Activated CD4-positive, alpha-beta T cell treated with anti-CD3 and anti-CD28 coated beads, Interleukin-2, Interleukin-4, amounts not matched to agents 100 ng/mL and 50 ng/mL, durations not matched to agents 16 hours and 8 hours (primary cell): ENCODE measurements at places on chromosomes 7 and 10.

DNA sequence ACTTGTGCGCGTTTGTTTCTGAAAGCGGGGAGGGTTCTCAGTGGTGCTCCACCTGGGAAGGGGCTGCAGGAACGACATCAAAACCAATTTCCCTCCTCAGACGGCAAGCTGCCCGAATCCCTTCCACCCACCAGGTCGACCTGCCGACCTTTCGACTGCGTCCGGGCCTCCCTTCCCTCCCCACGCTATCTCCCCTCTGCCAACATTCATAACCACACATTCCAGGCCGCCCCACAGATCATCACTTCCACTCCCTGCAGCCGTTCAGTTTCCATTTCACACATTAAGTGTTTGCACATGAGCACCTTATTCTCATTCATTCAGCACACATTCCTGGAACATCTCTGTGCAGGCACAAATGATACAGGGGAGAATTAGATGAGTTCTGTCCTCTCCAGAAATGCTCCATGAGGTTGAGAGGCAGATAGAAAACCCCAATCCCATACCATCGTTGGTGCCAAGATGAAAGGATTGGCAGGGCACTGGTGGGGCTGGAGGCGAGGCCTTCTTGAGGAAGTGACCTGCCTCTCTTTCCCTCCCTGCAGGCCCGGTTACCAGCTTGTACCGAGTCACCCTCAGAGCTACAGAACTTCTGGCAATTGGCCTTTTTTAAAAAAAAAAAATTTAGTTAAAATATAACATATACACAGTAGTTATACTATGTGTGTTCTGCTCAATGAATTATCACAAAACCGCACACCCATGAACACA lies 70.0 kb downstream of the MINDY4 start:
- no peak for DNase-seq

DNA sequence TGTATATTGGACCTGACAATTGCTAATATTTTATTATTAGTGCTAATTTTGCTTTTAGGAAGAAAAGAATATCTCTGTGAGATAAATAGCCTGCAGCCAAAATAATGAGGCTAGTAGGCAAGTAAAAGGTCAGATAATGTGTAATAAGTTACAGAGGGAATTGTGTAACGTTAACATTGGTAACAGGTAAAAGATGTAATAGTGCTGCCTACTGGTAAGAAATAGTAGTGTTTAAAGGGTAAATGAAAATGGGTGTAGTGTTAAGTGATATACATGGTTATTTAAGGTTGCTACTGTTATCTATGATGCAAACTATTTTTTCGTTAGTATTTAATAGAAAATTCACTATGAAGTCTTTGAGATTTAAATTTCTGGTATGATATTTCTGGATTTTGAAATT lies 9.2 kb upstream of the FOXP2 start:
- DNase-seq = peak; percentile 4

DNA sequence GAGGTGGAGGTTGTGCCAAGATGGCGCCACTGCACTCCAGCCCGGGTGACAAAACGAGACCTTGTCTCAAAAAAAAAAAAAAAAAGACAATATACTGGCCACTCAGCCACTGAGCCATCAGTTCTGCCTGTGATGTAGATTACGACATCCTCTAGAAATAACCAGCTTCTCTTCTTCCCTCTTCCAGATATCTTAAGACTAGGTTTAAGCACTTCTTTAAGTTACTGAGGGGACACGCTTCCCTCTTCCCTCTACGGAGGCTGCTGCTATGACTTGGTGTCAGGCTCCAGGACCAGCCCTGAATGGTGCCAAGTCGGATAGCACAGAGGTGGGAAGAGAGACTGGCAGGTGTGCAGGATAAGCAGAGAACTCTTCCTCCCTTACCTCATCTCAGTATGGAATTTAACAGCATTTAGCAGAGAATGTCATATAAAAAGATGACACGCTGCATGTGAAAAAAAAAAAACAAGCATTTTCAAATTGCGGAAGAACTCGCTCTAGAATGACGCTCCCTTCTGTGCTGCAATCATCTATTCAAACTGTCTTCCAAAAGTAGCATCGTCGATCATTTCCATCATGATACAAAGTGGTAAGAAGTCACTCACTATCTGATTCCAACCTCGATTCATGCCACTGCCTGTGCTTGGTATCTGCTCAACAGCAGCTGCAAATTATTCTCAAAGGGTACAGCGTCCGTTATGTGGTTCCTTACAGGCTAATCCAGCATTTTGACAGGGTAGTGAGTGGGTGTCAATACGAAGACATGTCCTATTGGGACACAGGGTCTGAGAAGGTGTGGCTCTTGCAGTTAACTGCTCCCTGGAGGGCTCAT lies 13.8 kb downstream of the DAGLB start:
- DNase-seq = no peak

GRCh38 chr10:79393924-79394610 lies 46.8 kb downstream of the PPIF start:
- no peak for DNase-seq

DNA sequence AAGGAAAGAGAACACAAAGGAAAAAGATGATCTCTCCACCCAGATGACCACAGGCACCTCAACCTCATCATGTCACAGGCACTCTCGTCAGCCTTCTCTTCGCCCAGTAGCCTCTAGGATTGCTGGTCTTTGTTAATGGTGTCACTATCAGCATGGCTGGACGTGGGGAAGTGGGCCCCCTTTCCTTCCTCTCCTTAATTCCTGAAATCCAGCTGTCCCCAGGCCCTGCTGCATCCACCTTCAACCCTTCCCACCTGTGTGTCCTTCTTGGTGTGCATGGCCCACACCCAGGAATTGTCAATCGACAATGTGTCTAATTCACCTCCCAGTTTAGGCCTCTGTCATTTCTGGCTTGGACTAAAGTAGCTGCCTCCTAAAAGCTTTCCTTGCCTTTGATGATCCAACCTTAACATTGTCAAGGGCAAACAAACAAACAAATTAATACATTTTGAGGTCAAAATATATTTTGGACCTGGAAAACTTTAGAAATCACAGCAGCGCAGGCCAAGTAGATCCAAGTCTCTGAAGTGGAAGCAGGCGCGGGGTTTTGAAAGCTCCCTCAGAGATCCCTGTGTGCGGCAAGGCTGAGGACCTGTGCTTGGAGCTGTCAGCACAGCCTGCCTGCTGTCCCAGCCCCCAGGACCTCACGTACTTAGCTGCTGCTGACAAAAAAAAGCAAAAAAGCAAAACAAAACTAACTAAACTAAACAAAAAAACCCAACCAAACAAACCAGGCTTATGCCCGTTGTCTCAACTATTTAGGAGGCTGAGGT lies 193.3 kb upstream of the LYZL2 start:
- DNase-seq = no peak

- no peak for DNase-seq
These were observed 71.2 kb downstream of the FANK1 start for GRCh38 chr10:125967533-125967932.

- DNase-seq = no peak
These were observed 78.2 kb downstream of the FAM53B start for GRCh38 chr10:124665980-124666379.

- no peak for DNase-seq
These were observed 235.5 kb downstream of the CCSER2 start for GRCh38 chr10:84563868-84564267.

GRCh38 chr10:79023240-79024162 lies 45.3 kb upstream of the ZMIZ1 start:
- no peak for DNase-seq

DNA sequence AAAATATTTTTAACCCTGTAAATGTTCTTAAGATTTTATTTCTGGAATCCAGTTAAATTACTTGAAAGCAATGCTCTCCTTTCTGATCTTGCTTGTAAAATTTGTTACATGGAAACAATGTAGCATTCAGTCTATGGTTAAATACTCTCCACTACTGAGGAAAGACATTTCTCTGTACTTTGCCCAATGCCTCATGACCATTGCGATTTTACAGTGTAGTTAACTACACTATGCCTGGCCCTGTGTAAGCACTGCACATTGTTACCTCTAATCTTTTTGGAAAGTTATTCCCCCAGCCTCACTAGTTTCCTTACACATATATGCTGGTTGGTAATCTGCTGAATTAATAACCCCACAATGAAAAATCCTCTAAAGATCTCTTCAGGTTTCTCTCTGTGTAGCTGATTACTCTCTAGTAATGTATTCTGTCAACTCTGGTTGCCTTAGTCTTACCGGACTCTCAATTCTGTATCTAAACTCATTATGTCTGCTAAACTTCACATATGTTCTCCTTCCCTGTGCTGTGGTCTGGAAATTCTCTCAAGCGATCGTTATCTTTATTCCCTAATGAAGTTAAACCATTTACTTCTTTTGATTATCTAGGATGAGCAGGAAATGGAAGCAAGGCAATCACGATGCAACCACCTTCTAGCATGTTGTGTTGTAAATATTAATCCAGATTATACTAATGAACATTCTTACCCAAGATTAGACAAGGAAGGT lies 58.7 kb upstream of the TMEM106B start:
- DNase-seq = no peak

DNA sequence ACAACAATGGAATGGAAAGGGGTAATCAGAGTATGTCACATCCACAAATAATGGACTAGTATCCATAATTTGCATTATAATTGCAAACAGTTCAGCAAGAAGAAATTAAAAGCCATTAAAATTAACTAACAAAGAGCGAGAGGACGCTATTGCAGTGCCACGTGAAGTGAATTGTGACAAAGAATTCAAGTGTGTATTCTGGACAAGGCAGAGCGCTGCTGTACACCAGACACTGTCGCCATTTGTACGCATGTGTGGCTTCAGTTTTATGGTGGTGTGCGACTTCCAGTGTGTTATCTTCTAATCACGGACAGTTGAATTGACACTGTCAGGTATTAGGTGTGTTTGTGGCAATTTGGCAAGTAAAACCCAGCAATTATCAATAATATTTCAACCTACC lies 11.3 kb downstream of the CYP3A5 start:
- no peak for DNase-seq

GRCh38 chr10:23067939-23068775 lies 27.2 kb upstream of the MSRB2 start:
- DNase-seq = peak; percentile 60

DNA sequence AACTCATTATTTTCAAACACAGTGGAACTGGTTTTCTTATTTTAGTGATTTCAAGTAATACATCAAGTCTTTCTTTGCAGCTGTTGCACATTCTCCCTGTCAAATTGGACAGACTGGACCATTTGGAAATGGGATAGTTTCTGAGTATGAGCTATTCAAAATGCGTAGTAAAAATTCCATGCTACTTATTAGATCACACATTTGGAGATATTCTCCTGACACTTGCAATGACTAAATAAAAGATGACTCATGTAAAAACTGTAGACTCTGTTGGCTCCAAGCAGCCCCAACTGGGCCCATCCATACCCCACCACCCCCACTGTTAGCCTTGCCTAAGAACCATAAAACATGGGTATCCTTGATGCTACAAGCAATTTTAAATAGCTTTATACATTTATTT lies 25.9 kb upstream of the BICC1 start:
- DNase-seq = no peak

GRCh38 chr7:152481082-152481481 lies 45.3 kb upstream of the KMT2C start:
- DNase-seq = no peak

DNA sequence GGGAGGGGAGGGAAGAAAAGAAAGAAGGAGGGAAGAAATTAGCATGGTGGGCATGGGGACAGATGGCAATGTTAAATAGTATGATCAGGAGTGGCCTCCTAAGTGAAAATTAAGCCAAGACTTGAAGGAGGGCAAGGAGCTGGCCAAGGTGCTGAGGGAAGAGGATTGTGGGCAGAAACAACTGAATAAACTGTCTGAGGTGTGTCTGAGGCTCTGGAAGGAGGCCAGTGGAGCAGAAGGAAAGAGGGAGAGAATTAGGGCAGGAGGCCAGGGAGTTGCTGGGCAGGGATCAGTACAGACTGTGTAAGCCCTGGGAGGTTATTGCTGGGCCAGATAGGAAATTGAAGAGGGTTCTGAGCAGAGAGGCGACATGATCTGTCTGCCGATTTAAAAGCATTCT lies 40.6 kb upstream of the VKORC1L1 start:
- no peak for DNase-seq

- DNase-seq = peak; percentile 42
These were observed 707 bp upstream of the C1GALT1 start for GRCh38 chr7:7181519-7182155.

DNA sequence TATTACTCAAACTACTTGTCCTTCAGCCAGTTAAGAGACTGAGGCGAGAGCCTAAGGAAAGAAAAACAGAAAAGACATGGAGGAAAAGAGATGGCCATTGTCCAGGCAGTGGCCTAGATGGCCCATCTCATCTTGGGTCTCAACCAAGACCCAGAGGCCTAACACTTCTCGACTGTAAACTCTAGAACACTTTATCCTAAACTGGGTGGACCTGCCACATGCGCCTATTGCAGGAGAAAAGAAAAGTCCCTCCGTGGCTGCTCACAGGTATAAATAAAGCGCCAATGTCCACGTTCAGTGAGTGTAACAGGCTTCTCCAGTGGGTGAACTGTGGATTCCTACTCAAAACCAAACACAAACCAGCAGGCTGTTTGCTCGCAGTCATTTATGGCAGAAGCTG lies 92.7 kb upstream of the DDC start:
- no peak for DNase-seq

DNA sequence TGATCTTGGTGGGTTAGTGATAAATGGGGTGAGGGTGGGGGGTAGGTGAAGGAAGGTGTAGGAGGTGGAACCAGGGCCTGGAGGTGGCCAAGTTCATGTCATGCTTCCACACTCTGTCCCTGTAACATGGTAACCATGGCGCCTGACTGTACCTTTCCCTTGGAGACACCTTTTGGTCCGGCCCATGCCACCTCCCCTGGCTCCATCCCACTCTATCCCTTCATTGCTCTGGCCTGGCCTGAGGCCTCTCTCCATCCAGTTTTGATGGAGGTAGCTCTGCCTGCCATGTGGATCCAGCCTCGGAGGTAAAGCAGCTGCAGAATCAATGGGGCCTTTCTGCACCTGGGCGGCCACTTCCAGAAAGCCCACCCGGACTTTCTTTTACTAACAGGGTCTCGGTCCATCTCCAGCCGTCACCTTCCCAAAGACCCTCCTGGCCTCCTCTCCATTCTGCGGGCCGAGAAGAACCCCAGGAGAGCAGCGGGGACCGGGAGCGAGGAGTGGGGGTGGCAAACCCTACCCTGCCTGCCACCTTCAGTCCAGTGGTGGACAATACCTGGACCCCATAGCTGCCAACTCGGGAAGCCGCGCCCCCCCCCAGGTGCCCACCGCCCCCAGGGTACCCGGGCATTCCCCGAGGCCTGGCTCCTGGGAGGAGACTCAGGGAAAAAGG lies 504 bp upstream of the TRRAP start:
- DNase-seq = no peak

GRCh38 chr10:10796061-10796773 lies 221.5 kb upstream of the CELF2 start:
- no peak for DNase-seq

GRCh38 chr7:34761627-34762026 lies 103.6 kb downstream of the NPSR1 start:
- DNase-seq = no peak
